ENCODE measurements at places on chromosomes 3 and 15. TPM values are rescaled to one million over a fixed set of nuclear protein-coding genes. Genes with fewer than 3 reads are reported as not detected.

Gene DNAH12
- 0.17 TPM for total RNA-seq

Gene ENTPD3
- total RNA-seq: 4.8 TPM

Gene PTX3
- total RNA-seq: 8.1 TPM

Gene MEIS2
- 36.5 TPM for total RNA-seq

GRCh38 chr15:42232606-42233005 lies 24.5 kb upstream of the VPS39 start:
- DNase-seq: no peak

- no peak for DNase-seq
Measured at GRCh38 chr3:18237251-18238005, 187.7 kb downstream of the SATB1 start.

GRCh38 chr3:172258624-172259023 lies 189.6 kb downstream of the GHSR start:
- DNase-seq: no peak

- no peak for DNase-seq
Measured at GRCh38 chr15:93072011-93072410, 17.0 kb downstream of the RGMA start.

DNA sequence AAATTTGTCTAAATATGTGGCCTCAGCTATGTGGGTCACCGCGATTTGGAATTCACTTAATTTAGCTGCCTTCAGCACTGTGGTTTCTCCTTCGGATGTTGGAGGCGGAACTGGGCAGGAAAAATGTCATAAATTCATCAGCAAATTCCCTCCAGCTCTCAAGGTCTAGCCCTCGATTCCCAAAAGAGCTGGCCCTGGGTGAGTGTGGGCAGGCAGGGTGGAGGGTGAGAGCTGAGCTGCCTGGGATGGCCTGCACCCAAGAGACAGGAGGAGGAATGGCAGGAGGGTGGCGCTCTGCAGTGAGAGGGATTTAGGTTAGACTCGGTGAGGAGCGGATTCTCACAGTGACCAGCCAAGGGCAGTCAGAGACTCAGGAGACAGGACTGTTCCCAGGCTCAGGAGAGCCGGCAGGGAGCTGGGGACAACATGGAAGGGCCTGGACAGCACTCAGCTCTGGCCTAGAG lies 57.1 kb downstream of the FEM1B start:
- peak; percentile 76 for DNase-seq

DNA sequence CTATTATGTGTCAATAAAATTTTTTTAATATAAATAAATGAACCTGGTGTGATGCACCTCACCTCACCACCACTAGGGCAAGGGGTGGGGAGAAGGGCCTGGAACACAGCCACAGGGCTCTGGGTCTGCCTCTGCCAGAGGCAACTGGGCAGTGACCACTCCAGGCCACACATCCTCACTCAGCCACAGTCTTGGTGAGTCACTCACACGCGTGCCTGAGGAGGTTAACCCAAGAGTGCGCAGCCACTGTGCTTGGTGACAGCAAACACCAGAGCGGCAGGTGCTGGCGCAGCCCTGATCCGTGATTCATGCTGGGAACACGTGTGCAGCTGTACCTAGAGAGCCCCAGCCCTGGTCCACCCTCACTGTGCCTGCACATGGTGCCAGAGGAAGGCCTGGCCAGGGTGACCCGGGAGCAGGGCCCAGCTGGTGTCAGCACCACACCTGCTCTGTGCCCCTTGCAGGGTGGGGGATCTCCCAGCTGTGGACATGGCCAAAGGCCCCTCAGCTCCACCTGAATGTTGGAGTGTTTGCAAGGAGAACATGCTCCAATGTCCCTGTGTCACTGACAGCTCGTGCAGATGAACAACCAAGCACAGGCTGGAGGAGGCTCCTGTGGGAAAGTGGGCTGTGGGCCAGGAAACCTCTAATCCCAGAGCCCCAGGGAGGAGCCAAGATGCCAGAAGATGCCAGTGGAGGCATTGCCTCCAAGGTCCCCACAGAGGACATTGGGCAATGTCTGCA lies 2.1 kb downstream of the SLC41A3 start:
- no peak for DNase-seq

GRCh38 chr3:187228740-187229139 lies 31.5 kb downstream of the RTP1 start:
- no peak for DNase-seq

- no peak for DNase-seq
Measured at GRCh38 chr15:53193149-53193548, 403.0 kb upstream of the ONECUT1 start.

GRCh38 chr3:99419116-99419515 lies 219.3 kb upstream of the COL8A1 start:
- no peak for DNase-seq

All from spleen (tissue), 13 donors.